HCEC 1CT (cell line): ENCODE measurements at places on chromosomes 12 and 14.

DNA sequence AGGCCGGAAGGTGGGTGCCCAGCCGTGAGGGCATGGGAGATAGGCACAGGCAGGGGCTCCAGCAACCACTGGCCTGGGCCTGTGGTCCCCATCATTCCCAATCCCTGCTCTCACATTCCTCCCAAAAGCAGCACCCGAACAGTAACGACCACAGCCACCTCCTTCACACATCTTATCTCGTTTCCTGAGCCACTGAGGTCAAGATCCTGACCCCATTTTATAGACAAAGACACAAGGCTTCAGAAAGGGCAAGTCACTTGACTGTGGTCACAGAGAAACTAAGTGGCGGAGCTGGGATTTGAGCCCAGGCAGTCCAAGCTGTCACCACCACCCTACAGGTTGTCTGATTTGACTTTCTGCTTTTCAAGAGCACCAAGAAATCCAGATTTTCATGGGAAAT is 38.9 kb downstream of the DTX1 start:
- no peak for DNase-seq

DNA sequence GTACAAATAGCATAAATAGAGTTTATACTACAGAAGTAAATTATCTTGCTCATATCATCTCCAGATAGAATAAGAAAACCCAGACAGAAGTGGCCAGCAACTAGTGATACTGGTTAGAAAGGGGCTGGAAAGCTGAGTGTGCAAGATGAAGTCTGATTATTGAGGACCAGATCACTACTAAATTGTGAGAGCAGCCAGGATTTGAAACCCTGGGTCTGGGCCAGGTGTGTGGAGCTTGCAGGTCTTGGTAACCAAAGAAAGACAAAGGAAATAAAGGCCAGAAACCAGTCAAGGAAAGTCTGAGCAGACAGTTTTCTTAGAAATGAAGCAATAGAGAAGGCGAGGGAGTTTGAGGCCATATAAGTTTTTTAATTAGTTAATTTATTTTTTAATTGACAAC is 611.8 kb downstream of the ETNK1 start:
- DNase-seq, result no peak

GRCh38 chr12:75553836-75554555 is 42.6 kb upstream of the KRR1 start:
- DNase-seq, result no peak

DNA sequence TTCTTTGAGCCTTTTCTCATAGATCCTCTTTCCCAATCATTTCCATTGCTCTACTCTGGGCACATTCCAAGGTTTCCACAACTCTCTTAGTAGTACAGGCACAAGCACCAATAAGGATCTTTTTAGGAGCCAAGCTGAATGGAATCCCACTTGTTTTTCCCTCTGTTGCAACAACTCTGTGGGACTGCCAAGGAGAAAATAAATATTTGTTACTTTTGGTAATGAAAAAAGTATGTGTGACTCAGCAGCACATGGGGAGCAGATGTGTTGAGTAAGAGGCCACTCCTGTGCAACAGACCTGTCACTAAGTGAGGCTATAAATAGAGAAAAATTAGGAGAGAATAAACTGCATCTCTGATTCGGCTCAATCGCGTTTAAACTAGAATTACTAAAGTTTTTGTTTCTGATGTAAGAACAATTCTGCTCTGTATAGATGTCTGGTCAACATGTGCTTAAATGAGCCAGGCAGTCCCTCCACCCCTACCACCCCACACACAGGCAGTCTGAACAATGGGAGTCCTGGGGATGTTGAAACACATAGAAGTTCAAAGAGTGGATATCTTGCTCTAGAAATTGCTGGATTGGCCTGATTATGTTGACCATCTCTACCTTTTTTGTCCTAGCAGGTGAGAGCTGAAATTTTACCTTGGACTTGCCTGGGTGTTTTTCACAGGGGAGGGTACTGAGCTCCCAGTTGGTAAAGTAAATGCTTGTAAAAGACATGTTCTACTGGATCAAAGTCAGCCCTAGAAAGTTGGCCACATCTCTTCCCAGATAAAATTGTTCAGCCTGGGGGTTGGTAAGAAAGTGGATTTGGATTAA is 244.3 kb upstream of the NOVA1 start:
- DNase-seq, result peak; percentile 99

DNA sequence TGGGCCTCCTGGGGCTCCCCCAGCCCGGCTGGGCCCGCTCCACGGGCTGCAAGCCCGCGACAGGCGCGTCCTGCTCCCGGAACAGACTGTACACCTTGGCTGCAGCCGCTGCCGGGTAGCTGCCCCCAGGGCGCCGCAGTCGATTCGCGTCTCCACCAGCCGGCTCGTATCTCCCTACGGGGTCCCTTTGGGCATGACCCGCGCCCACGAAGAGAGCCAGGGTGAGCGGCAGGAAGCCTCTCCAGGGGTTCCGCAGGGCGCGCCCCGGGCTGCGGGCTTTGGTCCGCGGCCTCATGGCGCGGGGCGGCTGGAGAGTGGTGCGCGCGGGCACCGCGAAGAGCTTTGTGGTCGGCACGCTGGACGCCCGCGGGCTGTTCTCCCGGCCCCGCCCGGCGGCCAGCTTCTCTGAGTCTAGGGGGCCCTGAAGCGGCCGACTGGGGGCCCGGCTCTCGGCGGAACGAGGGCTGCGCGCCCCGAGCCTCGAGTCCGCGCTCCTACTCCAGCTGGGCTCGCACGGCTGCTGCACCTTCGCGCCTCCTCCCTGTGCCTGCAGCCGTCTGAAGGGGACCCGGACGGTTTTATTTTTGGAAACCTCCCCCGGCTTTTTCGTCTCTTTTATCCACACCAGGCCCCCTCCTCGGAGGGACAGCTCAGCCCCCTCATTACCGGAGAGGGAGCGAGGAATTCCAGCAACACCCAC is at the start of gene LTBP2:
TSS of gene LTBP2 (minus strand) at position 588 of the 700 bp plus-strand sequence. CDS start at position 295, 293 bp downstream.
- peak; percentile 16 for DNase-seq

DNA sequence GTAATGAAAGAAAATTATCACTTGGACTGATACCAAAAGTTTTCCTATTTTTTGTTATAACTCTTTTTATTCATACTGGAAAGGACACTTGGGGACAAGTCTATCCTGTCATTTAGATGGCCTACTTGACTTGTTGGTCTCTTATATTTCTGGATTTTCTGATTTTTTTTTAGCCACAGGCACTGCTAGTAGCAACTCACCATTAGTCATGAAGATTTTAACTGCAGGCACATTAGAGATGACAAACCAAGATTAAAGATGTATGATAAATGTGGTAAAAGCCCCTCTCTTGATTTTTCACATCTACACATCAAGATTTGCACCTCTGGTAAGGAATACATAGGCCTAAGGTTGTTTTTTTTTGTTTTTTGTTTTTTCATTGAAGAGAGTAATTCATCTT is 217.0 kb downstream of the SLC25A21 start:
- DNase-seq, result peak; percentile 37

DNA sequence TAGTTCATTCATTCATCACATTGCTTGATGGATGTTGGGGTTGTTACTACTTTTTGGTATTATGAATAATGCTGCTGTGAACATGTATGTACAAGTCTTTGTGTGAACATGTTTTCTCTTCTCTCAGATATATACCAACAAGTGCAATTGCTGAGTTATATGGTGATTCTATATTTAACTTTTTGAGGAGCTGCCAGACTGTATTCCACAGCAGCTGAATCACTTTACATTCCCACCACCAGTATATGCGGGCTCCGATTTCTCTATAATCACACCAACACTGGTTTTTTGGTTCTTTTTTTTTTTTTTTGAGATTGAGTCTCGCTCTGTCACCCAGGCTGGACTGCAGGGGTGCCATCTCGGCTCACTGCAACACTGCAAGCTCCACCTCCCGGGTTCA is 22.2 kb upstream of the PLEKHG6 start:
- peak; percentile 84 for DNase-seq

DNA sequence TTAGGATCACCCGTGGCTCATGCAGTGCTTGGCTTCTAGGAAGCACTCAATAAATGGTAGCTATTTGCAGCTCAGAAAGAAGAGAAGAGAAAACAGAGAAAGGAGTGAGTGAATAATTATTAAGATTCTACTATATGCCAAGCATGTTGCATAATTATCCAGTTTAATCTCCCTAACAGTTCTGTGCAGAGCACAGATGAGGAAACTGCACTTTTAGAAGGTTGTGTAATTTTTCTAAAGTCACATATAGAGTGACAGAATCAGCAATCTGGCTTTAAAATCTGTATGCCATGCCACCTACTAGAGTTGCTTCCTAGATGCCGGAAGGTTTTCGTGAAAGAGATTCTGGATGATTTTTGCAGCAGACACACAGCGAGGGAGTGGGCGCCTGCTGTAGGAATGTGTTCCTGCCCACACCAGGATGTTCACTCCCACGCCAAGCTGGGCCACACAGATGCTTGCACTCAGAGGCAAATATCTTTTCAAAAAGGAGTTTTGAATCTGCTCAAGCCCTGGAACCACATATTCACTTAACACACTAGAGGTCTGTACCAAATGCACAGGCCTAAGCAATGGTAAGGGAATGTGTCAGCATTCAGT is 50.2 kb upstream of the SMCO2 start:
- DNase-seq, result no peak

GRCh38 chr12:57471661-57472060 is 8.0 kb downstream of the ARHGAP9 start:
- DNase-seq, result no peak

DNA sequence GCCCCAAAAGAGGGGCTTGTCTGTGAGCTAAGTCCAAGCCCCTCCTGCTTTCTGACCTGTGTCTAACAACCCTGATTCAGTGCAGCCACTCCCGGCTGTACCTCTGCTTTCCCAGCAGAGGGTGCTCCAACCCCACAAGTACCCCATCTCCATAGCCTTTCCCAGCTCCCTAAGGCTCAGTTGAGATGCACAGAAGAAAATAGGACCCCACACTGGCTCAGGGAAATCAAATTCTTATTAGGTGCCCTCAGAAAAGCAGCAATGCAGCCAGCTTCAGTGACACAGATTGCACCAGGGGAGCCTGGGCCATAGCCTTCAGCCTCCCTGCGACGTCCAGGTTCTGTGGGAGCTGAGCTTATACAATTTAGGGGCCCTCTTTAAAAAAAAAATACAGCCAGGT is 49.9 kb downstream of the LRRC74A start:
- peak; percentile 59 for DNase-seq

- DNase-seq, result peak; percentile 93
Observed at GRCh38 chr12:64893961-64894360, 69.5 kb downstream of the TBC1D30 start.

DNA sequence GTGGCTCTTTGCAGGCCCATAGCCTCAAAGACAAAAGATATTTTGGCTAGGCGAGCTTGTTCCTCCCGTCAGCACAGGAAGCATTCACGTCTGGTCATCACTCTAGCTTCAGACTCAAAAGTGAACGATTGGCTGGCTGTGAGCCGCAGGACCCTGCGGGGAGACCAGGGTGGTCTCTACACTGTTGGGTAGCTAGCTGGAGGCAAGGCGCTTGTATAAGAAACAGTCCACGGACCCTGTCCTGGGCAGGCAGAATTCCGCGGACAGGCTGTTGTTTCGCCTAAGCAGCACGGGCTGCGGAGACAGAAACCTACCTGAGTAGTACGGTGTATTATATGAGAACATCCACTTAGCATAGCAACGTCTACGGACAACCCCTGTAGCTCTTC is 29.6 kb downstream of the WBP11 start:
- DNase-seq, result no peak

DNA sequence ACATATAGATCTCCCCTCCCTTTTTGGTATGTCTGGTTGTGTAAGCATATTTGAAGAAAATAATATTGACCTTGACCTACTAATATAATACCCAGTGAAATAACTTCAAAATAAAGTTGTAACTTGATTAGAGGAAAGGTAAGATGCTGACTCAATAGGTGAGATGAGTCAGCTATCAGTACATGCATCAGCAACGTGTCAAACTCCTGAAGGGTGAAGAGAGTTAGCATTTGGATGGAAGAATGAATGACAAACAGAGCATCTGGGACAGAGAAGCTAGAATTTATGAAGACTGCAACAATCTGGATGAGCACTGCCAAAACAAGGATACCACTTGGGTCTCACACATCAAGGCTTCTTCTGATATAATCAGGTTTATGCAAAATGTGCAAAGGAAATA is 74.9 kb downstream of the PPP2R5E start:
- no peak for DNase-seq

GRCh38 chr12:114746297-114747011 is 62.5 kb upstream of the TBX3 start:
- peak; percentile 27 for DNase-seq

DNA sequence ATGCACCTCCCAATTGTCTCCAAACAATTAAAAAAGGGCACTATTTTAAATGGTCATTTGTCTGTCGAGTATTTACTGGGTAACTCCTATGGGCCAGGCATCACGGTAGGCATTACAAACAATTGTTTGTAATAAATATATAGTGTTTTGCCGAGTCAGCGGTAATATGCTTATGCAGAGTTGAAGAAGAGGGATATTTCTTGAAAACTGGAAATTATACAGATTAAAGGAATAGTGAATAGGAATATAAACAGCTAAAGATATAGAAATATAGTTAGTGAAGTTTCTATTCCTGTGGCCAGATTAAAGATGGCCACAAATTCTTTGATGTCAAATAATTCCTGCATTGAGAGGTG is 13.5 kb upstream of the CRADD start:
- DNase-seq, result no peak

- no peak for DNase-seq
Observed at GRCh38 chr14:61234215-61234916, 46.8 kb downstream of the TMEM30B start.

GRCh38 chr12:12807970-12808702 is 5.0 kb upstream of the DDX47 start:
- DNase-seq, result peak; percentile 25

GRCh38 chr14:52103416-52103815 is 34.6 kb upstream of the NID2 start:
- DNase-seq, result no peak

- DNase-seq, result no peak
Observed at GRCh38 chr14:88007608-88008007, 2.7 kb downstream of the GPR65 start.

DNA sequence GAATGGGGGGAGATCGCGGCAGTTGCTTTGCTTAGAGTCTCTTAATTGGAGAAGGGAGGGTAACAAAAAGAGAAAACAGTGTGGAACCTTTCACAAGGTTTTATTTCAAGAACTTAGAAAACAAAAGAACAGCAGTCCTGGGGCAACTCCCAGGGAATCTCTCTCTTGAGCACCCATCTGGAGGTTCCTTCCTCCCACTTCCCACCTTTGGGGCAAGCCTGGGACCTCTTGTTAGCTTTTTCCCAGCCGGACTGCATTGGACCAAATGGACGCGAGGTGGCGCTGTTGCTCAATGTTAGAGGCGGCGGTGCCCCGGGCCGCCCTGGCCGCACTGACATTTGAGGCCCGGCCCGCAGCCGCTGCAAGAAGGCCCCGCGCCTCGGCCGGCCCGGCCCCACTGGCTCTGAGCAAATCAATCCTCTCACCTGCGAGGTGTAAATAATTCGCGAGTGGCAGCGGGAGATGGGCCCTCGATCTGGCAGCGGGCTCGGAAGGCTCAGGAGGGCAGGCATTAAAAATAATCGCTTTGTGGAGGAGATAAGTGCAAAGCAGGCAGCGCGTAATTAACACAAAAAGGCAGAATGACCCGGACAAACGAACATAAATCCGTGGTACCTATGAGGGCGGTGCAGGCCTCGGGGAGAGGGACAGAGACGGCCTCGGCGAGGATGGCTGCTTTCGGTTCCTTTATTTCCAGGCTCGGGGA is 2.8 kb upstream of the HOXC8 start:
- DNase-seq, result peak; percentile 61

- DNase-seq, result no peak
Observed at GRCh38 chr12:4825011-4825858, 84.5 kb upstream of the KCNA1 start.

GRCh38 chr14:59344016-59344415 is 121.2 kb downstream of the GPR135 start:
- no peak for DNase-seq

- DNase-seq, result peak; percentile 36
Observed at GRCh38 chr14:73221945-73222344, 15.4 kb upstream of the PAPLN start.

GRCh38 chr12:114319422-114319821 is 86.5 kb downstream of the TBX5 start:
- no peak for DNase-seq
